ENCODE measurements at places on chromosomes 3 and 15. TPM values are rescaled to one million over a fixed set of nuclear protein-coding genes. Genes with fewer than 3 reads are reported as not detected.

CILP gene
- total RNA-seq, result 6.7 TPM

CCR1 gene
- not detected for total RNA-seq

CLRN1 gene
- not detected for total RNA-seq

ITGB5 gene
- total RNA-seq, result 199 TPM

ATP13A4 gene
- total RNA-seq, result not detected

VEPH1 gene
- 25.2 TPM for total RNA-seq

HCLS1 gene
- total RNA-seq, result 3.5 TPM

SYNPR gene
- total RNA-seq, result not detected
